Common myeloid progenitor, CD34-positive (primary cell): ENCODE measurements at places on chromosomes 4 and X.

DNA sequence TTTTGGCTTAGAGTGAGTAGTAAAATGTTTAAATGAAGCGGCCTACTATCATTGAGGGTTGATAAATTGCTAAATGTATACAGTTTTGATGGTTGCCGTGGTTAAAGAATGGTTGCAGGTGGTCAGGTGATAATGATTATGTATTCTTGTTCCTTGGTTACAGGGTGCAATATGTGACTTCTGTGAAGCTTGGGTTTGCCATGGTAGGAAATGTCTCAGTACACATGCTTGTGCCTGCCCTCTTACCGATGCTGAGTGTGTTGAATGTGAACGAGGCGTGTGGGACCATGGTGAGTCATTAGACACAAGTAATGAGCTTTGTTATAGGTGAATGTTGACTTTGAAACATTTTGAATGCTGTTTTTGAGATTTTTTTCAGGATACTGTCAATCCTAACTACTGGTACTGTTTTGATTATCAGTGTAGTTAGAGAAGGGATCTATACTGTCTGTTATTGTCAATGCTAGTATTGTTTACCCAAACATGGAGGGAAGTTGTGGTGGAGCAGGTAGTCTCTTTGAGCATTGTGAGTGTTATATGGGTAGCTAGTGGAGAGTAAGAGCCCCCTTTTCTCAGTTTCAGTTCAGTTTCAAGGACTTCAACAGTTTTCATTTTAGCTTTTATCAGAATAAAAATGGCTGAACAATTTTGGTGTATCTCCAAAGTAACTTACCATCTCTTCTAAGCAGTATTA lies 8.9 kb downstream of the ZNF330 start:
- peak; percentile 18 for DNase-seq

DNA sequence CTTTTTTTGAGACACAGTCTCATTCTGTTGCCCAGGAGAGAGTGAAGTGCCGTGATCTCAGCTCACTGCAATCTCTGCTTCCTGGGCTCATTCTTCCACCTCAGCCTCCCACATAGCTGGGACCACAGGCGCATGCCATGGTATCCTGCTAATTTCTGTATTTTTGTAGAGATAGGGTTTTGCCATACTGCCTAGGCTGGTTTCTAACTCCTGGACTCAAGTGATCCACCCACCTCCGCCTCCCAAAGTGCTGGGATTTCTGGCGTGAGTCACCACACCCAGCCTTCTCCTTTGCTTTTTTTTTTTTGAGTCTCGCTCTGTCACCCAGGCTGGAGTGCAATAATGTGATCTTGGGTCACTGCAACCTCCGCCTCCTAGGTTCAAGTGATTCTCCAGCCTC lies 94.1 kb downstream of the PDS5A start:
- no peak for DNase-seq

GRCh38 chr4:123786920-123787319 lies 390.3 kb downstream of the SPRY1 start:
- no peak for DNase-seq

- DNase-seq, result no peak
Observed at GRCh38 chrX:48894891-48895290, 2.7 kb downstream of the TIMM17B start.

GRCh38 chr4:139472852-139473251 lies 18.9 kb downstream of the RAB33B start:
- no peak for DNase-seq

DNA sequence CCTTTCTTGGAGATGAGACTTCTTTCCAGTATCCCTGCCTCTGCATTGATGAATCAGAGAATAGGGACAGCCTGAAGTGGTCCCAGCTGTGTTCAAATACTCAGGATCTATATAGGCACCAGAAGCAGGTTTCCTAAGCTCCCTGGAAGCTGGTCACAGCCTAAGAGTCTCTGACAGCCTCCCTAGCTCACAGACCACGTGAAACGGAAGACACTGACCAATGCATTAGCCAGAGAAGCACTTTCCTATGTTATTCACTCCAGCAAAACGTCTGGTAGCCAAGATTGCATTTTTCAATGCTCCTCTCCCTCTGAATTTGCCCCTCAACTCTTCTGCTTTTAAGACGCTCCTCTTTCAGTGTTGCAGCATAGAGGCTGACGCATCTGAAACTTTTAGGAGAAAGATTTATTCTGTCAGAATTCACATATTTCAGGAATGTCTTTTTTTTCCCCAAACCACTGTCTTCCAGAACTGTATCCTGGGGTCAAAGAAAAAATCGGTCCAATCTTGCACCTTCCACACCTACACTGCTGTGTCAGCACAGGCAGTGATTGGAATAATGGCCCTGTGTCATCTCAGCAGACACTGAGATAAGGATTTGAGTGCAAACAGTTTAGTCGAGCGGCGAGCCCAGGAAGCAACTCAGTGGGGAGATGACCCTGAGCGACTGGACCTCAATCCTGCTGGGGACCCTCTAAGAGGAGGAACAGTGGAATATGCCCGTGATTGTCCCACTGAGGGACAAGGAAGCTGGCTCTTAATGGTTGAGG lies 109.4 kb downstream of the SMIM20 start:
- no peak for DNase-seq
